ENCODE measurements at places on chromosomes 4 and X.

- no peak for DNase-seq
These were observed 54.2 kb downstream of the MOSPD2 start for GRCh38 chrX:14927401-14927800.

DNA sequence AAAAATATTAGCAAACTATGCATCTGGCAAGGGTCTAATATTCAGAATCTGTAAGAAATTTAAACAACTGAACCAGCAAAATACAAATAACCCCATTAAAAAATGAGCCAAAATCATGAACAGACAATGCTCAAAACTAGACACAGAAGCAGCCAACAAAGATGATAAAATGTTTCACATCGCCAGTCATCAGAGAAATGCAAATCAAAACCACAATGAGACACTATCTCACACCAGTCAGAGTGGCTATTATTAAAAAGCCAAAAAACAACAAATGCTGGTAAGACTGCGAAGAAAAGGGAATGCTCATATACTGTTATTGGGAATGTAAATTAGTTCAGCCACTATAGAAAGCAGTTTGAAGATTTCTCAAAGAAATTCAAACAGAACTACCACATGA is 201.3 kb upstream of the CPEB2 start:
- no peak for DNase-seq

GRCh38 chr4:18209448-18209847 is 187.9 kb upstream of the LCORL start:
- no peak for DNase-seq

- no peak for DNase-seq
These were observed 65.8 kb downstream of the RASGEF1B start for GRCh38 chr4:81405900-81406401.

DNA sequence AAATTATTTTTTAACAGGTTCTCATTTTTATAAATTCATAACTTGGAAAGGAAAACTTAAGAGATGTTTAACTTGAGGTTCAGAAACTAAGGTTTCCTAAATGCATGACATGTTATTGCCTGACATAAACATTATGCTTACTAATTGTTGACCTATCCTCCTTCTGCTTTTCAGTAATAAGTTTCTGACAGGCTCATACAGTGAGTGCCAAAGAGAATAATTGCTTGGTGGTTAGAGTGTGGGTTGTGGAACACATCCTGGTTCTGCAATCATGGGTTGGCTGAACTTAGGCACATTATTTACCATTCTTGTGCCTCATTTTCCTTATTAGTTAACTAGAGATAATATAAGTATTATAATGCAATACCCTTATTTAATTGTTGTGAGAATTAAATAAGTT is 56.5 kb downstream of the BMPR1B start:
- DNase-seq = no peak

DNA sequence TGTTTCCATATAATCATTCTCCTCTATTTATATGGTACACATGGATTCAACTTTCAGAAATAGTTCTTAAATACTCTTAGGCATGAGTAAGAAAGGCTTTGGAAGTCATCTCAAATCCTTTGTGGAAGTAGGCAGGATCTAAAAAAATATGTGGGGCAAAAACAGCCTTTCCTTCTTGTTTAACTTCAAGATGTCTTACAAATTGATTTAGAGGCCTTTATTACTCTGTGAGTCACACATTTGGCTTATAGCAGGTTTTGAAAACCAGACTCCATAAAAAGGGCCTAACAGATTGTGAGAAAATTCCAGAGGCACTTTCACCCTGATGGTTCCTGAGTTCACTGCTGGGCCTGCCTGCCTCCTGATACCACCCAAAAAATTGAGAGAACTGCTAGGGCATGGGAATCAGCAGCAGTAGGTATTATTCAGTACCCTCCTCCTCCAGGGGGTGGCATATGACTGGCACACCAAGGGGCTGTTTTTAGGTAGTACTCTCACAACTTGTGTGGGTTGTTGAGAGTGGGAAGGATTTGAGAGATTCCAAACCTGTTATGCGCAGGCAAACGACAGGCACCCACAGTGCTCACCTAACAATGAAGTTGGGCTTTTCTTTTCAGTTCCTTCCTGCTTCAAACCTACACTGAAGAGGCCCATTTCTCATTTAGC is 162.7 kb upstream of the MBNL3 start:
- no peak for DNase-seq

DNA sequence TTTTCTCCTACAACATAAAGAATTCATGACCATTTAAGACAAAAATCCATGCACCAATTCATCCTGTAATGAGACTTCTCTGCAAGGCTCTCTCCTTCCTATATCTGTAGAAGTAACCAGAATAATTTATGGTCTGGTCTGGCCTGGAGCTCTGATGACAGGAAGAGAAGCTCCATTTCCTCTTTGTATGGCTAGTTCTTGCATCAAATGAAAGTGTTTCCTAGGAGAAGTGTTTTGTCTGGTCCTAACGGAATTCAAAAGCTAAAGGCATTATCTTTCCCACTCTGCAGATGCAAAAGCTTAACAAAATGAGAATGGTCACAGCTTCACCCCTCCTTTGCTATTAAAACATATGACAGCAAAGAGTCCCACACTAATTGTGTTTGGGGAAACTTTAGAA is 55.1 kb downstream of the SPATA18 start:
- DNase-seq = no peak

DNA sequence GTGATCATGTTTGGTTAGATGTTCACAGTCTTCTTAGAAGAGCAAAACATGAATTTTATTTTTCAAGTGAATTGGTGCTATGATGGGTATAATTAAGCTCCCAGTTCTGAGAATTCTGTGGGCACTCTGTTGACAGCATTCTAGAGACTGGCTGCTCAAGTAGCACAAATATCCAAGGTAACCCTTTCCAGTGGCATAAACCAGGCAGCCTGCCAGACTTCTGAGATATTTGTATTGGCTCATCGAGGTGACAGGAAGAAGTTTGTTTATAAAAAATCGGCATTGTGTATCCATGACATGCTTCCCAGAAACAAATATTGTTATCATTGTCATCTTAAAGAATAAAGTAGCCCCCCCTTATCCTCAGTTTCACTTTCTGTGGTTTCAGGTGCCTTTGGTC is 28.3 kb downstream of the LANCL3 start:
- DNase-seq = no peak

- DNase-seq = no peak
These were observed 219.7 kb upstream of the TENM3 start for GRCh38 chr4:182023469-182023868.

- no peak for DNase-seq
These were observed 179.6 kb upstream of the RBPJ start for GRCh38 chr4:26141051-26141721.

GRCh38 chr4:9944431-9945425 is 76.6 kb downstream of the SLC2A9 start:
- no peak for DNase-seq

GRCh38 chr4:19375931-19376330 is 875.8 kb upstream of the SLIT2 start:
- no peak for DNase-seq

GRCh38 chr4:110735686-110736085 is 112.8 kb upstream of the PITX2 start:
- no peak for DNase-seq

DNA sequence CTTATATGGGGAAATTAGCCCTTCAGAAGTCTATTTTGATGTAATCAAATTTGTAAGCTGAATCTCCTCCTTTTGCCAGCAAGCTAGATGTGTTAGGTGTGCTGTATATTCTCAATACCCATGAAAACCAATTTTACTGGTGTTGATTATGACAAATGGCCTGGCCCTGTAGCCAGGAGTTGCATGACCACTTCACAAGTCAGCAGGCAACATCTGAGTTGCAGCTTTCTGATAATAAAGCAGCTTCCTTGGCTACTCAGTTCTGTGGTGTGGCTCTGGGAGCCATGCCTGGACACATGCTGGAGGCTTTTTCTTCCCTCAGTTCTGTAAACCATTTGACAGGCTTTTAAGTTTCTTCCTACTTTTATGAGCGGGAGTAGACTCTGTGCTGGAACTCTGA is 154.1 kb upstream of the CXCL13 start:
- DNase-seq = no peak

GRCh38 chr4:172393220-172393619 is 580.0 kb downstream of the GALNTL6 start:
- DNase-seq = no peak

DNA sequence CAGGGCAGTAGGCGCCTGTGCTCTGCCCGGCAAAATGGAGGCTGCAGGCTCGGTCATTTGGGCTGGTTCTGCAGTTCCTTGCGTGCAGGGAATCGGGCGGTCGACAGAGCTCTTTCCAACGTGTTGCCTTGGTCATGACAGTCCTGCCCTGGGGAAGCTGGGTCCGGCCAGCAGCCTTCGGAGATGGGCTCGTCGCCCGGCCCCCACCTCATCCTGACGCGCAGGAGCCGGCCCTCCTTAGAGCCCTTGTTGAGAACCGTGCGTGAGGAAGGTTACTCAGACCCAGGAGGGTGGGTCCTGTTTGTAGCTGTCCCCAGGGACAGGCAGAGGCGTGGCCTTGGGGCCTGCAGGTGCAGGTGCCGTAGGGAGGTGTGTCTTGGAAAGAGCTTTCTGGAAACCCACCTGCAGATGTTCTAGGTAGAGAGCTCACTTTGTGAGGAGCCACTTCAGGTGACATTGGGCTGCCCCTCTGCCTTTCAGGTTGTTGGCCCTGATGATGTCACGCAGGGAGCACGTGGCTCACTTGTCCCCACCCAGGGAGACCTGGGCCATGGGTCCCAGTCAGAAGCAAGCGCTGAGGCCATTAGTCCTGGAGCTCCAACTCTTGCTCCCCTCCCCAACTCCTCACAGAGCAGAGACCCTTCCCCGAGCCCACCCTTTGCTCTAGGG is 15.2 kb upstream of the HGFAC start:
- no peak for DNase-seq

- no peak for DNase-seq
These were observed 22.1 kb downstream of the BEX3 start for GRCh38 chrX:103398421-103398864.

DNA sequence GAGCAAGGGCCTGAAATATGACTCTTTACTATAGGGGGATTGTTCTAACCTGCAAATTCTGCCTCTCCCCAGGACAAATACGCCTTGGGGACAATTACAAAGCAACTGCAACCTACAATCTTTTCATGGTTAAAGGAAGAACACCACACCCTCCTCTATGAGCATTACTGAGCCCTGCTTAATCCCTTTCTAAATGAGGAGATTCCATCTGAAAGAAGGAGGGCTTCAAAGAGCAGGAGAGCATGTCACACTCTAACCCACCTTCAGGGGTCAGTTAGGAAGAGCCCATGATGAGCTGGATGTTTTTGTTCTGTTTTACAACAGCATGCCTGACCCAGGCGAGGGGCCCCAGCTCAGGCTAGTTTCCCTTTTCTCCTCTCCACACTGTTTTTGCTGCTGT is 134.0 kb upstream of the ANXA3 start:
- DNase-seq = no peak

All from dorsolateral prefrontal cortex (tissue), 122 donors.